Stimulated activated naive B cell treated with anti-CD40 and anti-IgM and Interleukin-4, amounts not matched to agents 10 μg/mL and 1 μg/mL and 100 μg/mL, for 72 hours (primary cell): ENCODE measurements at places on chromosomes 1 and 21.

DNA sequence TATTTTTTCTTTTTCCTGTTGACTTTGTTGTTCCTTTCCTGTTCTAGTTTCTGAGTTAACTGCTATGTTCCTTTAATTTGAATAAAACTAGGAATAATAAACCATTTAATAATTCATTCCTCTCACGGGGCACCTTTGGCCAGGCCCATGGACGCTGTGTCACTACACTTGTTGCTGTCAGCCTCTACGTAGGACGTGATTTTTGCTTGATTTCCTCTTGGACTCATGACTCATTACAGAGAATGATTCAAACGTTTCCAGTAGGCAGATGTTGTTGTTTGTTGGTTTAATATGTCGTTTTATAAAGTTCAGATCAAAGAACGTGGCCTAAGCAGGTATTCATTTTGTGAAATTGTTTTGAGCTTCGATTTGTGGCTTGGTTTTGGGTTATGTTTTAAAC lies 9.1 kb upstream of the SLC19A1 start:
- DNase-seq, result no peak

- peak; percentile 64 for DNase-seq
These were observed 109.6 kb downstream of the KCNN3 start for GRCh38 chr1:154760469-154760933.

DNA sequence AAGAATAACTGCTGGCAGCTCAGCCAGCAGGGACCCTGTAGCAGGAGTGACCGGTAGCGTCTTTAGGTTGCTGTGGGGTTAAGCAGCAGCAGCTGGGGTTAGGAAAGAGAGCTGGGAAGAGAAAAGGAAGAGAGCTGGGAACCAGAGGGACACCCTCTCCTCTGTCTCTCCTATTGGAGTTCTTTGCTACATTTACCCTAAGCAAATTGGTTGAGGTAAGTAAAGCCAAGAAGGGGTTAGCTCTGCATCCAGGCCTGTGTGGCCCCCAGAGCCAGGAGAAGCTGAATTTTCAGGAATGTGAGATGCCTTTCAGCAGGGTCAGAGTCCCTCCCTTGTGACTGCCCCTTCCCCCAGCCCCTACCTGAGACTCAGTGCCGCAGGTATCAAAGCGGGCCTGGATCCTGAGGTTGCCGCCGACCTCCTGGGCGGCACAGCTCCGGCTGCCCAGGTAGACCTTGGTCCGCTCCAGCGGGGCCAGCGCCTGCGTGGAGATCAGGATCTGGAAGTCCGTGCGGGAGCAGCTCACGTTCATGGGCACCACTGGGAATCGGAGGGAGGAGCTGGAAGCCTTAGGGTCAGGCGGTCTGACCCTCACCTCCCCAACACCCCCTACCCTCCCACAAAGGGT lies 16.4 kb downstream of the CDCP2 start:
- DNase-seq, result no peak

GRCh38 chr1:170192546-170192945 lies 46.8 kb downstream of the NTMT2 start:
- DNase-seq, result no peak

DNA sequence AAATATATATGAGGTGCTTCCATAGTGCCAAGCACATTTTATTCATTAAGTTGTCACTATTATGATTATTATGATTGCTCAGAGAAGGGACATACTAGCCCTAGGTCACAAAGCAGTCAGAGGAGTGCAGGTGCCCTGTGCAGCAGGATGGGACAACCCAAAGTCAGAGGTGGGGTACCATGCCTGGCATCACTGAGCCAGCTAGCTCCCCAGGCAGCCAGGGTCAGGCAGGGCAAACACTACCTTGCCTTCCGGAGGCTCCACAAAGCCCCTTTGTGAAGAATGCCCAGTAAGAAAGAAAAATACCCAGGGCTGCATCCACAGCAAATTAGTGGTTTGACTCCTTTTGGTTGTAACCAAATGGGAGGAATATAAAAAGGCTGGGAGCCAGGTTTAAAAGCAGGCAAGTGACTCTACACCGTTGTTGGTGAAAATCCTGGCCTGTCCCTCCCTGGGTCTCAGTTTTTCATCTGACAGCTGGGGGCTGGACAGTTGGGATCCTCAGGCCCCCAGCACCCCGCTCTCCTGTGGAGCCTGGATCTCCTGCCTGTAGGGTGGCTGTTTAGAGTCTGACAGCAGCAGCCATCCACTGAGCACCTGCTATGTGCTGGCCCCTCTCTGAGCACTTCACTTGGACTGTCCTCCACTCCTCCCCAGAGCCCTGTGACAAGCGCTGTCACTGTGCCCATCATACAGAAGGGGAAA lies 98.8 kb downstream of the GLIS1 start:
- DNase-seq, result no peak

GRCh38 chr1:78491451-78492071 lies 787 bp downstream of the PTGFR start:
- no peak for DNase-seq

GRCh38 chr1:117015724-117016123 lies 14.2 kb downstream of the CD101 start:
- DNase-seq, result no peak

- DNase-seq, result no peak
These were observed 36.7 kb downstream of the ATP1A1 start for GRCh38 chr1:116409751-116410191.

DNA sequence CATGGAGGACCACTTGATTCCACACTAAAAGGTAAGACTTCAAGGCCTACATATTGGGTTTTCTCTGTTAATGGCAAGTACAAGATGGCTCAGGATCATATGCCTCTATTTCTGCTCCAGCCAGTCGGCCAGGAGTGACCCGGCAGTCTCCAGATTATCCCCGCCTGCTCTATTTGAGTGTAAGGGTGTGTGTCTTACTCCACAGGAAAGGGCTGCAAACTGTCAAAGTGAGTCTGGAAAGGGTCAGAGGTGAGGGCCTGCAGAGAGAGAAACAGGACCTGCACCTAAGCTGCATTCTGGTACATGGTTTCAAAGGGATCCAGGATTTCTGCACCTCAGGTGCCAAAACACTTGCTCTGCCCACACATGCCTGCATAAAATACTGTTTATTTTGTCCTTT lies 9.2 kb downstream of the ZNF692 start:
- no peak for DNase-seq

GRCh38 chr1:221719278-221719597 lies 22.7 kb downstream of the DUSP10 start:
- no peak for DNase-seq

DNA sequence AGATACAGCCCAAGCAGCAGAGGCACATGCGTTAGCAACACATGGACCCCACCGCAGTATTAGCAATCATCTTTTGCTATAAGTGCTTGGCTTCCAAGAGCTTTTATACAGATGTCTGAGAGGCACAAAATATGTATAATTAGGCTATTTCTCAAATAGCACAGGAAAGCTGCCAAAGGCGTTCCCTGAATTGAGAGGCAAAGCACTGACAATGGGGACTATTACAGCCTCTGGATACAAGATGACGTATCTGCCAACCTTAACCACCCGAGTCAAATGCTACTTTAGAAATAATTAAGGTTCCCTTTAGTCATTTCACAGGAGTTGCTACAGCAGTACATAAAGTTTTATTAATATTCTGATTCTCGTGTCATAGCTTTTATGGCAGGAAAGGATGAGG lies 6.4 kb downstream of the STMN1 start:
- DNase-seq, result no peak
